ENCODE measurements at places on chromosomes 1 and 21.
A peak's percentile ranks its signal among the peaks of the same experiment; 100 is the strongest.

DNA sequence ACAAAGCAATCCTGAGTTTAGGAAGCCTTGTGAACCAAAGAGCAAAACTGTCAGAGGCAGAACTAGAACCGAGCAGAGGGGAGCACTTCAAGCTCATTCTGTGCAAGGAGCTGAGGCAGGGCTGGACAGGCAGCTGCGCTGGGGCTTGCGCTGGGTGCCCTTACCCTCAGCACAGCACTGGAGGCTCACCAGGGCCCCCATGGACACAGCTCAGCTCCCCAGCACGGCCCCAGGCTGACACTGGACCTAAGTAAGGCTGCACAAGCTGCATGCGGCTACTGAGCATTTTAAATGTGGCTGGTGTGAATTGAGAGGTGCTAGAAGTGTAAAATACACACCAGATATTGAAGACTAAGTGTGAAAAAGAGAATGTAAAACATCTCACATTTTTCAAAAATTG lies 22.1 kb downstream of the TMEM63A start:
- DNase-seq: no peak

DNA sequence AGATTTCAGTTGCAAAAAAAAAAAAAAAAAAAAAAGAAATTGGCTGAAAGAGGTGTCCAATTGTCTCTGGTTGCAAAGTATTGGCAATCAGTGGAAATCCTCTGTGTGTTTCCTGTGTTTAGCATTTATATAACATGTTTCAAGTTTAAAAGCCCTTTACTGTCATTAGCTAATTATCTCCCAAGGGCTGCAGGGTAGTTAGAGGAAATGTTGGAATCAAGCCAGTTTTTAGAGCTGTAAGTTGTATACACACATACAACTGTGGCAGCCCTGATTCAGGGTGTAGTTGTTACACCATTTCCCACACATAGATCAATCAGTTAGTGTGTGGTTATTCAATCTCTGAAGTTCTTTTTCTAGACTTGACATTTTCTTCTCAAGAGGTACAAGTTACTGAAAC lies 8.9 kb upstream of the ZNF326 start:
- no peak for DNase-seq

- DNase-seq: peak; percentile 46
These were observed 20.5 kb downstream of the PRKACB start for GRCh38 chr1:84164567-84165021.

GRCh38 chr1:54859700-54860391 lies 27.1 kb downstream of the DHCR24 start:
- peak; percentile 65 for DNase-seq

DNA sequence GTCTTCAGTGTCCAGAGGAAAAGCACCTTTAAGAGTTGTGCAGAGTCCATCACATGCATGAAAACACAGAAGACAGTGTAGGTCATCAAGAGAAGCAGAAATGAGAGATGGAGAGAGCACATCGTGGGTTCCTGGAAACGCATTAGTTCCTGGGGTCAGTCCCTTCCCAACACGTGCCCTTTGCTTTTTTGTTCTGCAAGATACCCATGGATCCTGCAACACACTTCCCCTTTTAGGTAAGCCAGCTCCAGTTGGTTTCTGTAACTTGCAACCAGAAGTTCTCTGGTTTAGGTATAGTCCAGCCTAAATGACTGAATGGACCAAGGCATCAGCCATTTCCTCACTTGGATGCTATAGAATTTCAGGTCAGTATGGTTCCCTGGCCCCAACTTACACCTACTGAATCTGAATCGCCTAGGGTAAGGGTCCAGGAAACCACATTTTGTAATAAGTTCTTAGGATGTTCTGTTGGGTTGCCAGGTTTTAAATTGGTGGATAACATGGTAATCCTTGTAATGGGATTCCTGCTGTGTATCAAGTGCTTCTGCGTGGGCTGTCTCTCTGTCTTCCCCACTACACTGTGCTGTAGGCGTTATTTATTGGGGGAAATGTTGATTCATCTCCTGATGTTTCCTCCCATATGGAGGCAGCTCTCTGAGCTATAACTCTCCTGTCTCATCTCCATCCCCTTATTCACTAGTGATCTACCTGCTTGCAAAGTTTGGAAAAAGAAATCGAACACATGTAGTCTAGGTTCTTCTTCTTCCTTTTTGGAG lies 230.6 kb downstream of the TNR start:
- DNase-seq: no peak

GRCh38 chr21:46295996-46296752 lies 10.0 kb downstream of the YBEY start:
- peak; percentile 78 for DNase-seq

DNA sequence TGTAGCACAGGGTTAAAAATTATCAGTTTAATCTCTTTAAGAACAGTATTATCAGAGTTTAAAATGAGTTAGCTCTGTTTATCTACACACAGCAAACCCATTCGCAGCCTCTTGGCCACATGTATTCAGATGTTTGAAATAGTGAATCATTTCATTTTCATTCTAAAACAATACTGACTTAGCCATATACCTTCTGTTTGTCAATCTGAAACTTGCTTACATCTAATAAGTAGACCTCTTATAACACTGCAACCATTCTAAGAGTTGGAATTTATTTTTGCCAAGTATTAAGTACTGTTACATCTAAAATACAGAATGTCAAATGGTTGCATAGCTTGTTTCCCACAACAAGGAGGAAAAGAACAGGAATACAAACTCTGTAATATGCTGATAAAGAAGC lies 25.4 kb downstream of the ANGEL2 start:
- no peak for DNase-seq

DNA sequence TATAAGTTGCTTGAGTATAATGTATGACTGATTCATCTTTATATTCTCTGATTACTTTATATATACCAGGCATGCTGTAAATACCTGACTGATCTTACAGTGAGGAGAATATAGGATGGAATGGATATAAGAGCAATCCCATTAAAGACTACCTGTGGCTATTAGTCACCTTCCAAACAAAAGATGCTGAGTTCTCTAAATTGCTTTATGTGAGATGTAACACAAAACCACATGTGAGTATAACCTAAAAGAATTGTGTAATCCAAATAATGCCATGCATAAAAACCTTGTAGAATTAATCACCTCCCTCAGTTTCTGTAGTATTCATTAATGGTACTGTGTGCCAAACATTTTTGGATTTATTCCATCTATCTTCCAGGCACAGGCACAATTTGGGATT lies 134.6 kb upstream of the LRRC7 start:
- DNase-seq: no peak

- no peak for DNase-seq
These were observed 6.7 kb downstream of the EPS8L3 start for GRCh38 chr1:109756848-109757521.

DNA sequence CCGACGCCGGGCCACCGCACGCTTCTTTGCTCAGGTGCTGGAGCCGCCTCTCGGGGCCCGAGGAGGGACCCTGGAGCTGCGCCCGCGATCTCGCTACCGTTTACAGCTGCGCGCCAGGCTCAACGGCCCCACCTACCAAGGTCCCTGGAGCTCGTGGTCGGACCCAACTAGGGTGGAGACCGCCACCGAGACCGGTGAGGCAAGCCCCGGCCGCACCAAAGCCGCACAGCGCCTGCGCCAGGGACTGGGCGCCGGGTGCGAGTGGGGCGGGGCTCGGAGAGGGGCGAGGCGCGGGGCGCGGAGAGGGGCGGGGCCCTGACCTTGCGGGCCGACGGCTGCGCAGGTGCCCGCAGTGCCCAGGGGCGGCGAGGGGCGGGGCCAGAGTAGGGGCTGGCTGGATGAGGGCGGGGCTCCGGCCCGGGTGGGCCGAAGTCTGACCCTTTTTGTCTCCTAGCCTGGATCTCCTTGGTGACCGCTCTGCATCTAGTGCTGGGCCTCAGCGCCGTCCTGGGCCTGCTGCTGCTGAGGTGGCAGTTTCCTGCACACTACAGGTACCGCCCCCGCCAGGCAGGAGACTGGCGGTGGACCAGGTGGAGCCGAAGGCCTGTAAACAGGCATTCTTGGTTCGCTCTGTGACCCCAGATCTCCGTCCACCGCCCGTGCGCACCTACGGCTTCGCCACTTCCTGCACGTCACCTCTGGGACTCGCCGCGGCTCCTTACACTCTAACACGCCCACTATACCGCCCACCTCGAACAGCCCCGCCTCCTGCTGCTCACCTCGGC lies 9.8 kb upstream of the CDC20 start:
- peak; percentile 67 for DNase-seq
